HAP-1 (cell line): ENCODE measurements at places on chromosomes 2 and 18.

- no peak for DNase-seq
Observed at GRCh38 chr2:186523791-186524190, 37.7 kb downstream of the ZC3H15 start.

- DNase-seq: peak; percentile 32
Observed at GRCh38 chr2:227376656-227377396, 2.3 kb downstream of the TM4SF20 start.

GRCh38 chr18:28571929-28572328, 395.0 kb upstream of the CDH2 start:
- DNase-seq: no peak

DNA sequence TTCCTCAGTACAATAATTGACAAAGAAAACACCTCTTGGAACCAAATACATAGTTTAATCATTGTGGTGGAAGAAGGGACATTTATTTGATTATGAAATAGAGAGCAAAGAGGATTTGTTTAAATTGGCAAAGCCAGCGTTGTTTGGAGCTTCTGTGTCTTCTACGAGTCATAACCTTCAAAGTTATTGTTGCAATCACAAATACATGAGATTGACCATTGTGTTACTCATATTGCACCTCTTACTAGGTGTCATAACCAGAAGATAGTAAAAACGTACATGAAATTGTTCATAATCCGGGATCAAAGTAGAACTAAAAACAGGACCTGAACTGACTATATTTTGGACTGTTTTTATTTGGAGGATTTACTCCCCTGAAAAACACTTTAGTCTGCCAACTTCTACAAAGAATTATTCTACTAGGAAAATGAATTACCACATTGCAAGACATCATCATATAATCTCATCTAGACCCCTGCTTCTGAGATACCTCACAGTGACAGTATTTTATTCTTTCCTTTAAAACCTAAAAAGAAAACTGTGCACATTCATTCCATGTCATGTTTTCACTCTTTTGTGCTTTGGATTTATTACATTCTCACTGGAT, 151.7 kb upstream of the KLF7 start:
- DNase-seq: no peak

- DNase-seq: no peak
Observed at GRCh38 chr18:26386441-26386840, 160.2 kb downstream of the TAF4B start.

DNA sequence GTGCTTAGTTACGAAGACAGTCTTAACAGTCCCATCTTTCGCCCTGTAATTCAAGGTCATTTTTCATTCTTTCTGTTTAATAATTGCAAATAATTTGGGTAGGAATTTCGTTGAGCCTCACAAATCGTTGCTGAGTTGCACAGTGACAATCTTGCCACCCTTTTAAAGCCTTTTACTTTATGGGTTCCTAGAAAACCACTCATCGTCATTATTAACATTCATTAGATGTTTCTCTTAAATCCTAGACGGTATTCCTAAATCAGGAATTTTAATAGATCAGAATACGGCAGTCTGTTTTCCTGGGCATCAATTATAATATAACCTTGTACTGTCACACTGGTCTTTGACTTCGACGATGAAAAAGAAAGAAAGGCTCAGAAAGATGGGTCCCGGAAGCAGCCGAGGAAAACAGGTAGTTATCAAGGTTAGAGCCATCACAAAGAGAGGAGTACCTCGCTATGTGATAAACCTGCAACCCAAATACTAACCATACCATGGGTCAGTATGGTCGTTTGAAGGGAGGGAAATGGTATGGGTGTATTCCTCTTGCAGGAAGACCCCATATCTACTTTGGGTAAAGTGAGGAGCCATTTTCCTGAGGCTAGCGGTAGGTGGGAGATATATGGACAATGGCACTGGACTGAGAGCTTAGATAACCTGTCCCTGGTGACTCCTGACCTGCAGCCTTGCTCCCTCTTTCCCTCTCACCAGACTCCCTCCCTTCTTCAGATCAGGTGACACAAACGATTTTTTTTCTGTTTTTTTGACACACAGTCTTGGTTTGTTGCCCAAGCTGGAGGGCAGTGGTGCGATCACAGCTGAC, 981 bp upstream of the SF3B1 start:
- no peak for DNase-seq

DNA sequence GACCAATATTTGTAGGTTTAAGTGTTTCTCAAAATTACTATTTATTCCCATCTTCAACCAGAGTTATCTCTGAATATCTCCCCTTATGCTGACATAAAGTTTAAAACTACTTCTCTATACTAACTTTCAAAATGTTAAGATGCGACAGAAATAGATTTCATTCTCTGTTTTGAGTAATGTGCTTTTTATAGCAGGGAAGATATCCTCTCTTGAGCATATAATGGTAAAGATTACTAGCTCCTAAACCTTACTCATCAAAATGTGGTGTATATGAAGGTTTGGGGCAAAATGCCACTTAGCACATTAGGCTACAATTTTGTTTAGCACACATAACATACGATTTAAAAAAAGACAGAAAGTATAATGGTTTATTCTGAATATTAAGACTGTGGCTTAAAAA, 54.4 kb downstream of the CWC22 start:
- DNase-seq: no peak

DNA sequence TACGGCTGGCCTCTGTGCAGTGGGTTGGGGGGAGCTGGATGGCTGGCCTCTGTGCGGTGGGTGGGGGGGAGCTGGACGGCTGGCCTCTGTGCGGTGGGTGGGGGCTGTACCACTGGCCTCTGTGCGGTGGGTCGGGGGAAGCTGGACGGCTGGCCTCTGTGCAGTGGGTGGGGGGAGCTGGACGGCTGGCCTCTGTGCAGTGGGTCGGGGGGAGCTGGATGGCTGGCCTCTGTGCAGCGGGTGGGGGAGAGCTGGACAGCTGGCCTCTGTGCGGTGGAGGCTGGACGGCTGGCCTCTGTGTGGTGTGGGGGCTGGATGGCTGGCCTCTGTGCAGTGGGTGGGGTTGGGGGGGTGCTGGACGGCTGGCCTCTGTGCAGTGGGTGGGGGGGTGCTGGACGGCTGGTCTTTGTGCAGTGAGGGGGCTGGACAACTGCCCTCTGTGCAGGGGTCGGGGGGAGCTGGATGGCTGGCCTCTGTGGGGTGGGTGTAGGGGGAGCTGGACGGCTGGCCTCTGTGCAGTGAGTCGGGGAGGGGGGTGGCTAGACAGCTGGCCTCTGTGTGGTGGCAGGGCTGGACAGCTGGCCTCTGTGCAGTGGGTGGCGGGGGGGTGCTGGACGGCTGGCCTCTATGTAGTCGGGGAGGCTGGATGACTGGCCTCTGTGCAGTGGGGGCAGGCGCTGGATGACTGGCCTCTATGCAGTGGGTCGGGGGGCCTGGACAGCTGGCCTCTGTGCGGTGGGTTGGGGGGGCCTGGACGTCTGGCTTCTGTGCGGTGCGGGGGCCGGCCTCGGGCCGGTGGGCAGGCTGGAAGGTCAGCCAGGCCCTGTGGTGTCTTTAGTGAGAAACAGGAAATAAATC, 31.9 kb downstream of the NFATC1 start:
- no peak for DNase-seq

DNA sequence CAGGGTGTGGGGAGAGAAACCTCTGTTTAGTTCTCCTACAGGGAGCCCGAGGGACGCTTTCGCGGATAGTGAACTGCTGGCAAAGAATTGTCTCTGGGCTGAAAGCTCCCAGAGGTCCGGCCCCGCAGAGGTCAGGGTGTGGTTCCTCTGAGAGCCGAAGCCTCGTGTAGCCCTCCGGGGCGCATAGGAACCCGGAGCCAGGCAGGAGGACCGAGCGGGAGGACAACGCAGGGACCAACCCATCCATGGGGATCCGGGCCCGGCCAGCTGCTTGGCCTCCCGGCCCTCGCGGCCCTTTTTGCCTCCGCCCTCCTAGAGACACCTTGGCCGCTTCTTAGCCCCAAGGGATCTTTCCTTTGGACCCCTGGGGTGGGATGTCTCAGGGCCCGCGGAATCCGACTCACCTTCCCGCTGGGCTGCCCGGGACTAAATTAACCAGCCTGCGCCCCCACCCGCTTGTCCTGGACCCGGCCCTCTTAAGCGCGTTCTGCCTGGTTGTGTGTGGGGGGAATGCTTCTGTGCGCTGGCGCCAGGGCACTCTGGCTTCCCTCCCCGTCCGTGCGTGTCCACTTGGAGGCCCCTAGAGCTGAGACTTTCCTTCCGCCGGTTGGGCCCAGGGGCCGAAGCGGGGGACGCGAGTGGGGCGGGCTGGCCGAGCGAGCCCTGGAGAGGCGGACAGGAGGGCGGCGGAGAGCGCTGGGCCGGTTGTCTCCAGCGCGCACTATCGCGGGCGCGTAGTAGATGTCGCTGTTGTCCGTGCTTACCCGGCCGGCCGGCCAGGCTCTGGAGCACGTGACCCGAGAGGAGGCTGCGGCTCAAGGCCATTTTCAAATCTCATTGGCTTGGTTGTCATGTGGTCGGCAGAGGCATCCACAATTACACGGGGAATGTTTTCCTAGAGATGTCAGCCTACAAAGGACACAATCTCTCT, at the start of gene HOXD10:
Gene HOXD10, plus strand, starts transcription at position 896 of the 931 bp plus-strand sequence. CDS start 56 bp downstream, outside the sequence.
- no peak for DNase-seq

DNA sequence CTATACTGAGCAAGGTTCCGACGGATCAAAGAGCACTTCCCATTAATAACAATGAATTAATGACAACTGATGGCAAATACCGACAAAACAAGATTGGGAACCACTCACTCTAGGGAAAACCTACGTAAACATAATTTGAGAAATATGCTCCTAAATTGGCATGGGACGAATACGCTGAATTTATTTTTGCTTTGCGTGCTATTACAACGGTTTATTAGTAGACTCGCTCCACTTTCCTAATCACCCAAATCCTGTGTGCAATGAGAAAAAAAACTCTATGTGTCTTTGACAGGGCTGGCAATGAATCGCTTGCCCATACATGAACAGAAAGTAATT, 536 bp upstream of the SLC25A12 start:
- DNase-seq: no peak

DNA sequence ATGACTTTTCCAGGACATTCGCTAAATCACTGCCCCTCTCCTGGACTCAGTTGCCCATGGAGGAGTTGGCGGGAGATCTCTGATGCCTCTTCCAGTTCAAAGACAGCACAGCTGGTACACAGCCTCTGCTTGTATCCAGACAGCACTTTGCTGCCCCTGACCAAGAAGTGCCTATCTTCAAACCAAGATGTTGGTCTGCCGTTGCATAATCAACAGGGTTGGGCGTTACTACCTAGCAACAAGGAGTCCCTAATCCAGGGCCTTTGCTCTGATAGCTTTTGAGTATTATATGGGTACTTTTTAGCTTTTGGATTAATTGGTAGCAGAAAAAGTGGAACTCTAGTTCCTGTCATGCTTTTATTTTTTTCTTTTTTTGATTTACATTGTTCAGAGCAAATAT, 166.6 kb downstream of the FAM210A start:
- no peak for DNase-seq

DNA sequence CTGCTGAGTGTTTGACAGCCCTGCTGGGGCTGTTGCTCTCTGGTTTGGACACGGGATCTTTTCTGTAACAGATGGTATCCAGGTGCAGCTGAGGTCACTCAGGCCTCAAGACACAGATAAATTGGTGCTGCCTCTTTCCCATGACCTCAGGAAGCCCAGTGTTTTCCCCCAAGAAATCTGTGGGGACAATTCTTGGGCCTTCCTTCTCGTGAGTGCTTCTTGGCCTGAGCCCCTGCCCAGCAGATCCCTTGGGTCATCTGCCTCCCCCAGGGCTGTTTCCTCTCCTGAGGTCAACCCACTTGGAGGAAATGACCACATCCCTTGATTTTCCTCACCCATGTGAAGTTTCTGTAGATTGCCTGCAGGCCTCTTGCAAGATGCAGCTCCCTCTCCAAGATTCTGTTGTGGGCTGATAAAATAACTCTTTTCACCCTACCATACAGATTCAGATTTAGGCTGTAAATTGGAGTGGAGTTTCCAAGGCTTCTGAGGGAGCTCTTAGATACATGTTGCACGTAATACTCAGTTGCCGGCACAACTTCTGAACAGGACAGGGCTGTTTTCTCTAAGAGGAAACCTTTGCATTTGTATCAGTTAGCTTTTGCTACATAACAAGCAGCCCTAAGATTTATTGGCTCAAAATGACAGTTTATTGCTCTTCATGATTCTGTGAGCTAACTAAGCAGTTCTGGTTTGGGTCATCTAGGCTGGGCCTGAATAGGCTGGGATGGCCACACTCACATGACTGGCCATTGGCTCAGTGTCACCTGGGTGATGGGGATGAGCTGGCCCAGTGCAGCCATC, 13.1 kb downstream of the ZAP70 start:
- DNase-seq: no peak

DNA sequence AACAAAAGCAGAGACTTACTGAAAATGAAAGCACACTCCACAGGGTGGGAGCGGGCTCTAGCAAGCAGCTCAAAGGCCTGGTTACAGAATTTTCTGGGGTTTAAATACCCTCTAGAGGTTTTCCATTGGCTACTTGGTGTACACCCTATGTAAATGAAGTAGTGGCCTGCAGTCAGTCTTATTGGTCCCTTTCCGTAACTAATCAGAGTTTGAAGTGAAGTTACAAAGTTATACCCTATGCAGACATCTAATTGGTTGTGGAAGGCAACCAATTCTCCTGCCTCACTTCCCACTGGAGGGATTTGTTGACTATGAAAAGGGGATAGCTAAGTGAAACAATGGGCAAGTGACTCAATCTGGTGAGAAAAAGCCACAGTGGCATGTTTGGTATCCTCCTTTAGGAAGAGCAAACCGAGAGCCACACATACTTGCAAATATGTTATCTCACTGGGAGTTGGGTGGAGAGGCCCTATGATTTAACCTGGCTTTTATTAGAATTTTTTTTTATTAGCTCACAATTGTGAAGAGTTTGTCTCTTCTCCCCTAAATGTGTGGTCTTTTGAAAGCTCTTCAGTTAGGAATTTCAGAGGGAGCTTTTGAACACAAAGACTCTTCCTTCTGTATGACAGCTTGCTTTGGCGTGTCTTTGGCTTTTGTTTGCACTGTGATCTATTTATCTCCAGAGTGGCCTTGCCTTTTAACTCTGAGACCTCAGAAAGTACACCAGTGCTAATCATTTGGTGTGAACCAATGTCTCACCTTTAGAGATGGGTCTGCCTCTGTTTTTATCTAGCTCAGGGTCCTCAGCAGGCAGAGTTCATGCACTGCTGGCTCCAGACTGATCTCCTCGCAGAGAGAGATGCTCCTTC, 69.6 kb downstream of the MAP4K4 start:
- DNase-seq: peak; percentile 42

DNA sequence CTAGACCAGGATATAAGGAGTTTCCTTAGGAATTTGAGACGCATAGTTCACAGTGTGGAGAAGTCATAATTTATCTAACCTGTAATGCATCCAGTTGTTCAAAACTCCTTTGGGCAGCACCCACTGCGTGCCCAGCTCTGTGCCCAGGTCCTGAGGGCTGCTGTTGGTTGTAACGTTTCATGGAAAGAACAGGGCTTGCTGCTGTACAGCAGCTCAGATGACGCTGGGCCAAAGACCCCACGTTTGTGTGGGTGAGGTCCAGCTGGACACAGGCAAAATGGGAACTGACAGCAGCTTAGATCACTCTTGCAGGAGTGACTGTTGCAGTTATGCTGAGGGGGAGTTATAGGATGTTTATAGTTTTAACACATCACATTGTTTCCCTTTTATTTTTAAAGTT, 30.0 kb upstream of the HS6ST1 start:
- DNase-seq: no peak
